ENCODE measurements at places on chromosomes 3 and 15.

GRCh38 chr3:136728918-136729317 lies 23.3 kb downstream of the STAG1 start:
- no peak for DNase-seq

DNA sequence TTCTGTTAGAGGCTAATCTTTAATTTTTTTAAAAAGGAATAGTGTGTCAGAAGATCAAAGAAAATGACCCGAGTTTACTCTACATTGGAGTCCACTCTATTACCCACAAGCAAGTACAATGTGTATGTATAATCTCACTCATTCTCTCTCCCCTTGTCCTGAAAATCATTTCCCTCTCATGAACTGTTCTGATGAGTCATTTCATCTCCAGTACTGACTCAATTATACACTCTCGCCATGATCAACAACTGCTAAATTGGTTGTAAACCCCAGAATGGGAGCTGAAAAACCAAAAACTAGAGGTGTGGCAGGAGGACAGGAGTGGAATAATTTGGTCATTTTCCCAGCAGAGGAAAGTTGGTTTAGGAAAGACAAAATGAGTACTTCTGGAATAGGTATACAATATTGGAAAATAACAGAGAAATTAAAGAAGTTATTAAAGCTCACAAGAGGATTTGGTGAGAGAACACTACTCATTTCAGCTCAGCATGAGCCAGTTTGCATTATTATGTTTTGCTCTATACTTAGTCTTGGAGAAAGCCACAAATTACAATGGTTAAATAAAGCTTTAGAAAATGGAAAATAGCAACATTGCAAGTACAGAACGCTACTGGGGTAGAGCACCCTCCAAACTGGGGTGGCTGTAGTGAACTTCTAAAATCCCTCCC lies 144.3 kb upstream of the PFN2 start:
- no peak for DNase-seq

GRCh38 chr3:133384331-133385027 lies 15.4 kb upstream of the BFSP2 start:
- DNase-seq = no peak

GRCh38 chr15:42286445-42287029 lies 13.3 kb upstream of the TMEM87A start:
- no peak for DNase-seq

DNA sequence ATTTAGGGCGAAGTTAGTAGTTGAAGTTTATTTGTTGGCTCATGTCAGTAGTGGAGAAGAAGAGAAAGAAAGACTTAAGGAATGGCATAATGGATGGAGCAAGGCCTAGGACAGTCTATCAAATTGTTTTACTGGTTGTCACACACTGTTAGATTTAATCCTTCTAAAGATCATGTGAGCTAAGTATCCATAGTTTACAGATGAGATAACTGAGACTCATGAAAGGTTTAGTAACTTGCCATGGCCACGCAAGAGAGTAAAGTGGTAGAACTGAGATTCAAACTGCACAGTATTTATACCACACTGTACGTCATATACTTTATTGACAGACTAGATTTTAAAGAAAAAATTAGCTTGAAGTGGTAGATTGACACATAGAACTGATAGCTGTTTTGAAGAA lies 11.4 kb downstream of the SPRED1 start:
- DNase-seq = no peak

DNA sequence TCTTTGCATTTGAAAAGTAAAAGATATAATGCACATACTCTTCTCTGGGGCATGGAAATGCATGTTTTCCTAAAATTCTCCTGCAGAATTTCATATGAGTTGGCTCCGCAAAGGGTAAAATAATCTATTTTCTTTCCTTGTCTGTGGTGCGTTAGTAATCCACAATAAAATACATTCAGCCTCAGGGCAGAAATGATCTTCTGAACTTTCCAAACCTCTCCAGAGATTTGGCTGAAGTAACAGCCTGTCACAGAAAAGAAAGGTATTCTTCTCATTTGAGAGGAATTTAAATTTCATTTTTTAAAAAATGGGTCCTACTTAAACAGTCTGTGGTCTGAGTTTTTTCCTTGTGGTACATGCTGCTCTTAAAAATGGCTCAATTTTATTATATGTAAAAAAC lies 182.7 kb upstream of the DCBLD2 start:
- DNase-seq = no peak

- no peak for DNase-seq
Observed at GRCh38 chr15:101159936-101160815, 91.7 kb downstream of the CHSY1 start.

DNA sequence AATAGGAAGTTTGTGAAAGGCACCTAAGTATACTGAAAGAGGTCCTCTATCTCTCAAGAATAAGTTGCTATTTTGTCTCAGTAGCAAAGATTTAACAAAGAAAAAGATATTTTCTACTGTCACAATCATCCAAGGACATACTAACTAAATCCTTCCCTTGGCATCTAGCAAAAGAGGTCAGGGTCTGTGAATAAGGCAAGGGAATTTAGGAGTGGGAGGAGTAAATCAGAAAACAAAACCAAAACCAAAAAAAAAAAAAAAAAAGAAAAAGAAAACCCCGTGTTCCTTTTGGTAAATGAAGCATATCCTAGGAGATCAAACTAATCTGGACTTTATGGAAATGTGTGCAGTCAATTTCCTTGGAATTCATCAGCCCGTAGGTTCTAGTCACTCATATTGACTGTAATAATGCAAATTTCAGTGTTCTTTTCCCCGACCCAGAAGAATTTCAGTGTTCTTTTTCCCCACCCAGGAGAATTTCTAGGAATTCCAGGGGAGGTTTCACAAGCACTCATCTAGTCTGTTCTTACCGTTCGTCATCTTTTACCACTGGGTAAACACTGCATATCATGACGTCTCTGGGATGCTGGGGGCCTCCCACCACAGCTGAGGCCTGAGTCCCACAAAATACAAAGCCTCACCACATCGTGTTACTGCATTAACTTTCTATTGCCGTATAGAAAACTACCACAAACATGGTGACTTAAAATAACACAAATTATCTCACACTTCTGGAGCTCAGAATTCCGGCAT lies 113.8 kb upstream of the CCDC54 start:
- DNase-seq = no peak
